Foreskin keratinocyte (primary cell): ENCODE measurements at places on chromosomes 7 and 10. TPM values are rescaled to one million over a fixed set of nuclear protein-coding genes. Genes with fewer than 3 reads are reported as not detected.

IDI2 gene
- total RNA-seq = not detected in 2 replicates

VAX1 gene
- 0.04 and 0.14 TPM in 2 replicates for total RNA-seq

GSAP gene
- total RNA-seq = 3.9 and 4.2 TPM in 2 replicates

GRCh38 chr7:51123322-51124019, 193.1 kb downstream of the COBL start:
- peak; percentile 89 for DNase-seq

GRCh38 chr7:107891636-107892366, 818 bp downstream of the DLD start:
- no peak for DNase-seq

- no peak for DNase-seq
These were observed 91.0 kb downstream of the SEMA3D start for GRCh38 chr7:85095806-85096205.

GRCh38 chr7:191105-191980, 1.0 kb upstream of the FAM20C start:
- peak; percentile 39 for DNase-seq

GRCh38 chr10:69835875-69836730, 34.4 kb downstream of the COL13A1 start:
- no peak for DNase-seq

DNA sequence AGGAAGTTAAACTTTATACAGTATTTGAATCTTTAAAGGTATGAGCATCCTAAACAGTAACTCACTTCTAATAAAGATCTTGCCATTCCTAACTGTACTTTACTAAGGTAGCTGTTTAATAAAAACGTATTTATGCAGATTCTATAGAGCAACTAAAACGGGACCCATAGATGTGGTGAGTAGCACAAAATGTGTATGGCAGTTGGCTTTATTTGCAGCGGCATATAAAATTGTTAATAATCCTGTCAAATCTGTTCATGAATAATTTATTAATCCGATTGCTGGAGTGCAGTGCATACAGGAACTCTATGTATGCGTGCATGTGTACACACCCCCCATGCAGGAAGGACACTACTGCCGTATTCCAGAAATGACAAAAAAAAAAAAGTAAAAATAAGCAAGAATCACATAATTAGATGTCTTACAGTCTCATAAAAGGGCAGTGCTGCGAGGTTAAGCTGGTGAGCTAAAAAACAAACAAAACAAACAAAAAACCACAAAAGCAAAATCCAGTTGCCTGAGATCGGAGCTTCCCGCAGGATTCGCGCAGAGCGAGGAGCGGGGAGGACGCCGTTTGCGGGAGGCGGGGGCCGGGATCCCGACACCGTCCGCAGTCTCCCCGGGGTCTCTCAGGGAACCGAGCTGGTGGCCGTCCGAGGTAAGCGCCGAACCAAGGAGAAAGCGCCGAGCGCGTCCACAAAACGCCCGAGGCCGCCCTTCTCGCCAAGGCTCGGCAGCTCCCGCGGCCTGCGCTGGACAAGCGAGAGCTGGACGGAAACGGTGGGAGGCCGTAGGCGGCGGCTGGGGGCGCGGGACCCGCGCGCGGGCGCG, 518 bp upstream of the COMMD3 start:
- no peak for DNase-seq

DNA sequence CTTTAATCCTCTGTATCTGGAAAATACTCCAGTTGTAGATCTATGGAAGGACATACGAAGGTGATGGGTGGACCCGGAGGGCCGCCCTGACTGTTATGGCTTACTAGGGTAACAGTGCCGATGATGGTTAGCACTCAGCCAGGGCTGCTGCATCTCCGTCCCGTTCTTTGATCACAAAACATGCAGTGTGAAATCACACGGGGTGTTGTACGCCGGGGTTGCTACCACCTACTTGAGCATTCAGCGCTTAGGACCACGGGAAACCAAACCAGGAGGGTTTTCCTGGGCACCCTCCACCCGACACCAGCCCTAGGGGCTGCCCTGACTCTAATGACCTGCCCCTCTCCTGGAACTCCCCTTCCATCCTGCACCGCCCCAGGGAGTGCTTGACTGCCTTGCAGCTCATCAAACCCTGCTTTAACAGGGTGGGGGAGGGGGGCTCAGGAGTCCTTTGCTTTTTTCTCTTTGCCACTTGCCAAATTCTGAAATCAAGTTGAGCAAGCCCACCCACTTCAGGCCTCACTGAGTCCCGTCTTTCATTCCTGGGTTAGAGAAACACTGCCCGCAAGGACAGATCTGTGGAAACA, 20.4 kb downstream of the ZNF775 start:
- DNase-seq = no peak

GRCh38 chr10:133259602-133259989, 17.1 kb downstream of the ADAM8 start:
- DNase-seq = no peak

- no peak for DNase-seq
These were observed 39.8 kb downstream of the CDC123 start for GRCh38 chr10:12235796-12236195.

DNA sequence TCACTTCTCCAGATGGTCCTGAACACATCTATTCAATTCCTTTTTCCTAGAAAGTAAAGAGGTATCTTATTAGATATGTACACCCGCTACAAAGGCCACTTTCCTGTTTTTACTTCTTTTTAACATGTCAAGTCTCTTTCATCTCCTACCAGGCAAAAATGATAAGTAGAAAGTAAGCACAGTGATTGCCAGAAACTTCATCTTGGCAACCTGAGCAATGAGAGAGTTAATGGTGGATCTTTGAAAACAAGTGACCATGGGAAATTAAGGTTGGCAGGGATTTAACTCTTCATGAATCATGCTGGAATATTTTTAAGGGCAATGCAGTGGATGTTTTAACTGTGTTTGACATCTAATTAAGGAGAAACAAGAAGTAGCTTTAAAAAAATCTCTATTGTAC, 2.7 kb downstream of the SEMA3A start:
- DNase-seq = no peak

DNA sequence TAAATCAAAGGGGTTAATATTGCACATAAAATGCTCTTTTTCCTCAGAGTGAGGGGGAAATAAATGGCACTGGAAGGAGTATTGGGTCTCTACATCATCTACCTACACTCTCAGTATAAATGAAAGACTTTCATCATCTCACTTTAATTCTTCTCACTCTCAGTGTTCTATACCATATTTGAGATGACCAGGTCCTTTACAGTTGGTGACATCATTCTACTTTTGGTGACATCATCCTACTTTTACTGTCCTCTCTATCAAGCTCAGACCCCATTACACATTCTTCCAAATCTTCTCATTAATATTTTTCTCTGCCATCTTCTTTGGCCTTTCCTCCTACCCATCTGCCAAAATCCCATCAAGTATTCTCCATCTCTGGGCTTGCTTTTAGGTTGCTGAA, 74.6 kb upstream of the TMEM106B start:
- no peak for DNase-seq
